ENCODE measurements at places on chromosomes 2 and 18.

- no peak for DNase-seq
Measured at GRCh38 chr2:40204268-40204667, 247.6 kb downstream of the SLC8A1 start.

DNA sequence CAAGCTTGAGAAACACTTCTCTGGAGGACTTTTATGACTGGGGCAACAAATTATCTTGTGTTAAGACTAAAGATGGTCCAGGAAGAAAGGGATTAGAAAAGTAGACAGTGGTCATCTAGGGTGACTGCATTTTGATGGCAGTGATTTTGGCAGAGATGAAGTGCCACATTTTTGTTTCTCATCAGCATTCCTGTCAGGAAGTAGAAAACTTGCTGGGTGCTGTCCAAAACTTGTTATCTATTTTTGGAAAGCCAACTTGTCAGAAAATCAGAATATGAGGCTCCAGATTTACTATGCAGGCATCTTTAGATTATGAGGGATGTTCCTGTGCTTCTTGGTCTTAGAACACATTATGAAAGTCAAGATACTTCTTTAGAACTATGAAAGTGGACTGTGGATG lies 29.0 kb upstream of the CALCRL start:
- no peak for DNase-seq

DNA sequence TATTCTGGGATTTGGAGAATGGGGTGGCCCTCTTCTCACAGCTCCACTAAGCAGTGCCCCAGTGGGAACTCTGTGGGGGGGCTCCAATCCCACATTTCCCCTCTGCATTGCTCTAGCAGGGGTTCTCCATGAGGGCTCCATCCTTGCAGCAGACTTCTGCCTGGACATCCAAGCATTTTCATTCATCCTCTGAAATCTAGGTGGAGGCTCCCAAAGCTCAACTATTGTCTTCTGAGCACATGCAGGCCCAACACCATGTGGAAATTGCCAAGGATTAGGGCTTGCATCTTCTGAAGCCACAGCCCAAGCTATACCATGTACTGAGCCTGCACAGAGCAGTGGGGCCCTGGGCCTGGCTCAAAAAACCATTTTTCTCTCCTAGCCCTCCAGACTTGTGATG lies 162.4 kb upstream of the CWC22 start:
- DNase-seq: no peak

GRCh38 chr2:168895771-168896170 lies 5.3 kb upstream of the G6PC2 start:
- no peak for DNase-seq

DNA sequence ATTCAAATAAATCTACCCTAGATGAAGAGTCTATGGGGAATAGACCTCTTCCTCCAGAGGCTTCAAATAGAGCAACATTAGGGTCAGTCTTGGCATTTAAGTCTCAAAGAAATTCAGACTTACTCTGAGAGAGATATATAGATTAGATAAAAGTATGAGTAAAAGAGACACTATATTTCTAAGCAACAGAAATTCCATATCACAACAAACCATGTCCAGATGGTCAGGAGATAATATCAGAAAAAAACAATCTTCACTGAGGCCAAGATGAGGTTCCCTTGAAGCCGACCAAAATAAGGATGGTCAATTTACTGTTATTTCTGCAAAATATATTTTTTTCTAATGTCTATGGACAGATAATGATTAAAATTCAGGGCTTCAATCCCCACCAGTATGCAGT lies 89.1 kb upstream of the NOSTRIN start:
- DNase-seq: no peak

GRCh38 chr2:217919781-217920351 lies 82.9 kb downstream of the TNS1 start:
- DNase-seq: no peak

GRCh38 chr2:239991689-239992314 lies 33.3 kb downstream of the NDUFA10 start:
- DNase-seq: no peak

- DNase-seq: no peak
Measured at GRCh38 chr2:180759631-180760030, 220.8 kb upstream of the UBE2E3 start.

DNA sequence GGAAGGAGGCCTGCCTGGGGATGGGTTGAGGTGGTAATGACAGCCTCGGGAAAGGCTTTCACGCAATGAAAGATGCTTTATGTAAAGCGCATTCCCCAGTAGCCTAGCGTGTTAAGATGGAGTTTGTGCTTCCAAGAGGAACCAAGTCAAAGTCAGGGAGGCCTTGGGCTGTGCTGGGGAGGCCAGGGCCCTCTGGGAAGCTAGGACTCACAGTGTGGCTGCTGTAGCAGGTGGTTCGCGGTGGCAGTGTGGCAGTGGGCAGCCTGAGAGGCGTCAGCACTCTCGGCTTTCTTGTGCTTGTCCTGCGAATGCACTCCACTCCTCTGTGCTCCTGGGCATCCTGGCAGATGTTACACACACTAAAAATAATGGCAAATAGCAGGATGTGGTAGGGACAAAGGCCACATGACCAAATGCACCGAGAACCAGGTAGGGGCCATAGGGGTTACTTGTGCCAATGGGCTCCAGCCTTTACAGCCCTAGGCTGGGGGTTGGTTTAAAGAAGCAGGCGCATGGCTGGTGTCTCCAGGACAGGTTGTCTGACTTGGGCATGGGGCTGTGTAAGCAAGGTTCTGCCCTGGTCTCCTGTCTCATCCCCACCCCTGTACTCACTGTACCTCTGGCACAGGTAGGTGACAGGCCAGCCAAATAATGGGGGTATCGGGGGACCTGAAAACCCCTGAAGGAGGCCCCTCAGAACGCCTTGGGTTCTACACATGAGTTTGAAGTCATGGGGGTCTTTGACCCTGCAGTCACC lies 154.4 kb upstream of the TWIST2 start:
- DNase-seq: no peak

- no peak for DNase-seq
Measured at GRCh38 chr2:153823880-153824279, 47.8 kb upstream of the GALNT13 start.

DNA sequence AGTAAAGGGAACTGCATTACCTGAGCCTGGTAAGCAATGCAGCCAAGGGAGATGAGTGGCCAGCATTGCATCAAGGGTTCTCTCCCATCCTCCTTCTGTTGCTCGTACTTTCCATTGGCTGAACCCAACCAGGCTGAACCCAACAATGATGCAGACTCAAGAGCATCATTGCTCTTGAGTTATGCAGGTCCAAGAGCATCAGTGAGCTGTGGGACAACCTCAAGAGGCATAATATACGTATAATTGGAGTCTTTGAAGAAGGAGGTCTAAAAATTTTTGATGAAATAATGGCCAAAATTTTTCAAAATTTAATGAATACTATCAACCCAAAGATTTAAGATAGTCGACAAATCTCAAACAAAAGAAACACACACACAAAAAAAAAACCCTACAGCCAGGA lies 213.0 kb downstream of the RNF152 start:
- no peak for DNase-seq

DNA sequence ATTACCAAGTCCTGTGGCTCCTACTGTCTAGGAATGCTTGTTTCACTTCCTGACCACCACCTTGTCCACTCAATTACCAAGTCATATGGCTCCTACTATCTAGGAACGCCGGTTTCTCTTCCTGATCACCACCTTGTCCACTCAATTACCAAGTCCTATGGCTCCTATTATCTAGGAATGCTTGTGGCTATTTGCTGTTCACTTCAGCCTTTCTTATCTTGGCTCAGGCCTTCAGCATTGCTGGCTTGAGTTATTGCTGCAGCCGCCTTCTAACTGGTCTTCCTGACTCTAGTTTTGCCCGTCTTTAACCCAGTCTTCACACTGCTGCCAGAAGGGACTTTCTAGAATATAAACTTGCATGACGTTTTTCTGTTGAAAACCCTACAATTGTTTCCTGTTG lies 82.5 kb upstream of the GAREM1 start:
- DNase-seq: no peak

GRCh38 chr2:202043475-202043874 lies 9.8 kb downstream of the FZD7 start:
- no peak for DNase-seq

- no peak for DNase-seq
Measured at GRCh38 chr18:31616586-31616985, 24.9 kb downstream of the TTR start.

DNA sequence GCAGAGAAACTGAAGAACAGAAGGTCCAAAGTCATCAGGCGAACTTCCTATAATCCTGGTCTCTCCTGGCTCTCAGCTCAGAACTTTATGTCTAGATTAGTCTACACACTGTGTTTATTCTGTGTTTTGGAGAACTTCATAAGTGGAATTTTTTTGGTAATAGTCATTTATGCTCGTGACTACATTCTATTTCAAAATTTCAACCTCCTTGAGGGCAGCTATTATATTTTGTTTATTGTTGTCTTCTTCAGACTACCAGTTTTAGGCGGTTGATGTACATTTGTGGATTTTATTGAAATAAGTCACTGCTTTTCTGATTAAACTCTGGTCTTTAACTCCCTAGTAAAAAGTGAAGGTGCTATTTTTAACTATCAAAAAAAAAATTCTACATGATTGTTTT lies 816.6 kb downstream of the SATB2 start:
- no peak for DNase-seq

DNA sequence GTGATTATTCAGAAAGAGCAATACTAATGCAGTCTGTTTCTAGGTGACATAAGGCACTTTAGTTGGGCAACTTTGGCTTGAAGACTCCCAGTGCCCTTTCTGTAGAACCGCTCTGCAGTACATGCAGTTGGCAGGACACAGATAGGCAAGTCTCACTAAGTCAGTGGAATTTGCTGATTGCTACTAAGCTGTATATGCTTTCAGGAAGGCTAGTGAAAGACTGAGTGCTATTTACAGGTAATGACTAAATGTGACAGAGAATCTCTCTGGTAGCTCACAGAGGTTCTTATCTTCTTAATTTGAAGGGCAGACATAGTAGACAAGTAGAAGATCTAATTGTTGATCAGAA lies 243.0 kb downstream of the WDPCP start:
- DNase-seq: no peak

- no peak for DNase-seq
Measured at GRCh38 chr18:45335282-45336043, 279.8 kb upstream of the SLC14A2 start.

DNA sequence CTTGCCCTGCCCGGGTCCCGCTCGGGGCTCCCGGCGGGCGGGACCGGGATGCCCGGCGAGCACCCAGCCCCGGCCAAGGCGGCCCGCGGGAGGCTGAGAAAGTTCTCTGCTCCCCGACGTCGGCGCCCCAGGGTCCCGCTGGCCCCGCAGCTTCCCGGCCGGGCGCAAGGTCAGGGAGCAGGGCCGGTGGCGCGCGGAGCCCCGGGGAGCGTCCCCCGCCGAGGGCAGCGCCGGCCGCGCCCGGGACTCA lies 331 bp downstream of the SERPINE2 start:
- DNase-seq: no peak

DNA sequence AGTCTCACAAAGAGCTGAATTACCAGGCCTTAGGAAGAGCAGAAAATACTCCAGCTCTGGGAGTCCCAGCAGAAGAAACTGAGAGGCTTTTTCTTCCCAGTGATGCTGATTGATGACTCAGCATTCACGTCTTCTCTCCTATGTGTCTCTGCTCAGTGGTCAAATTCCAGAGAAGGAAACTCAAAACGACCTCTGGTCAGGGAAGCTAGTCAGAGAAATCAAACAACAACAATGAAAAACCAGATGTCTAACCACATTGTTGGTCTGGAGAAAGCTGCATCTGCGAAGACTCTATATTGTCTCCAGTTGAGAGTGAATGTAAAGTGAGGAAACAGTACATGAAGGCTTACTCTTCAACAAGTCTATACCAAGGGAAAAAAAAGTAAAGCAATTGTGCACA lies 28.6 kb upstream of the CERS6 start:
- DNase-seq: no peak

DNA sequence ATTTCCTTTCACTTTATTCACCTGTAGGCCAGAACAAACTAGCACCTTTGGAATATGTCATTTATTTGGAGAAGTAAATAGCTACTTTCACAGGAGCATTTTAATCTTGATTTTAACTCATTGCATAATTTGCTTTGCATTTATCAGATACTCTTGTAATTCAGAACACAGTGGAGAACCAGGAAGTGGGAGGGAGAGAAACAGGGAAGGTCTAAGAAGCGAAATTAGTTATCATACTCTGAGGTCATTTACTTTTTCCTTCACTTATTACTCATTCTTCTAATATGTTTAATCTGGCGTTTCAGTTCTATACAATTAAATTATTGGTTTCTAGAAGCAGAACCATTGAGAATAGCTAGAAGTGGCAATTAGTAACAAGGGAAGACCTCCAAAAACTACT lies 20.7 kb downstream of the RBM44 start:
- DNase-seq: no peak

DNA sequence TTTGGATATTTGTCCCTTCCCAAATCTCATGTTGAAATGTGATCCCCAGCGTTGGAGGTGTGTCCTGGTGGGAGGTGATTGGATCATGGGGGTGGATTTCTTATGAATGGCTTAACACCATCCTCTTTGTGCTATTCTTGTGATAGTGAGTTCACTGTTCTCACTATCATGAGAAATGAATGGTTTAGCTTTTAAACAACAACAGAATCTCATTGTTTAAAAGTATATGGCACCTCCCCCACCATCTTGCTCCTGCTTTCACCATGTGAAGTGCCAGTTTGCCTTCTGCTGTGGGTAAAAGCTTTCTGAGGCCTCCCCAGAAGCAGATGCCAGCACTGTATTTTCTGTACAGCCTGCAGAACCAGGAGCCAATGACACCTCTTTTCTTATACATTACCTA lies 38.1 kb downstream of the KIAA1328 start:
- DNase-seq: no peak

DNA sequence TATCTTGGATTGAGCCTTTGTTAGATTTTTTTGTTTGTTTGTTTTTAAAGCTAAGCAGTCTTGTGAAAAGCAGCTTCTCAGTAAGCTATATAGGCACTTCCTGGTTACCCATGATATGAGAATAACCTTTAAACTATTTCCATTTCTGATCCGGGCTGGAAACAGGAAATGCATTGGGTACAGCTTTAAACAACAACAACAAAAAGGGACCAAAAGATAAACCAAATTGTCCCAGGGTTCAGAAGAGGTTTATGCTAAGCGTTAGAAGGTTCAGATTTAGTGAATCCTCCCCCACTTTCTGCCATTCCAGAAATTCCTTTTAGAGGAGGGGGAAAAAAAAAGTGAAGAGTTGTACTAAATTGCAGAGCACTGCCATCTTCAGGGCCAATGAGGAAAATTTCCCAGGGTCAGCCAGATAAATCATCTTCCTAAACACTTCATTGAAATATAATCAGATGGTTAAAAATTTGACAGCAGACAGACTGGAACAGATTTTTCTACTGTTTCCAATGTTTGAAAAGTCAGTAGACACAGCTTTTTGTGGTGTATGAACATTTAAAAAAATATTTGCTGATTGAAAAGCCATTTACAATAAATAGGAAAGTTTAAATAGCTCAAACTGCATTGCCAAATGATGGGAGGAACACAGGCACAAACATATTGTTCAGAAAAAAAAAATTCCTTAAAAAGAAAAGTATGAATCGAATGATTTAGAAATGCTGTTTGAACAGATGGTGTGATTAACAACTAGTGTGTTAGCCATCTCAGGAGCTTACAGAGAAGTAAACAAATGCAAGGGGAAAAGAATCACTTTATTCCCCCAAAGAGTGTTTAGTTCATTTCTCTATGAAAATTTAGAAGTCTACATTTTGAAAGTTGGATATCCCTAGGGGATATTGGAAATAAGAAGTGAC lies 189.9 kb upstream of the TANK start:
- no peak for DNase-seq

Measured in upper lobe of left lung (tissue), 6 donors.